ENCODE measurements at places on chromosomes 7 and 10.

DNA sequence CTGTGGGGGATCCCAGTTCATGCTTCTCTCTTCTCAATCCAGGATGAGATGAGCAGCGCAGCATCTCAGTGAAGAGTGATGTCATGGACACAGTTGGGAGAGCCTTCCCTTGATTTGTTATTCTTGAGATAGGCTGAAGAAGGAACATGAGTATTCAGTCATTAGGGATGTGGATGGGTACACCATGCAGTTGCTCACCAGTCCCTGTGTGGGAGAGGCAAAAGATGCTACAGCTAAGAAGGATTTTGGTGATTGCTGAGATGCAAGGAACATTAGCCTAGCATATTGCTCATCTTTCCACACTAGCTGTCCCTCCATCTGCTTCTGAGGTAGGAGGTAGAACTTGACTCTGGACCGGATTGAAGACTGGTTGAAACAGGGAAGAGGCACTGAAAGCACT lies 179.6 kb downstream of the GALNT17 start:
- DNase-seq = no peak

- no peak for DNase-seq
Observed at GRCh38 chr7:134472572-134473244, 13.8 kb upstream of the AKR1B1 start.

DNA sequence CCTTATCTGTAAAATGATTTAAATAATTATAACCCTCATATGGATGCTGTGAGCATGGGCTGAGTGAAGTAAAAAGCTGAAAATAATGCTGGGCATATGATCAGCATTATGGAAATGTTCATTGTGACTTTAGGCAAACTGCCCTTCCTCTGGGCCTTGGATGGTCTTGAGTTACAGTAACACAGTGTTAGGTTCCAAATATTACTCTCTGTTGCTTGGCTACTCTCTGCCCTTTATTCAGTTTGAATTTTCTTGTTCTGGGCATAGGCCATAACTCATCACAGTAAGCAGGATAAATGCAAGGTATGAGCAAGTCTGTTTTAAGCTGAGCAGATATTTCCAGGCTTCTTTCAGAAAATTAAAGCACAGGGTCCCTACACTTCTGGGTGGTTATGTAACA lies 868.0 kb downstream of the KCNMA1 start:
- DNase-seq = no peak

DNA sequence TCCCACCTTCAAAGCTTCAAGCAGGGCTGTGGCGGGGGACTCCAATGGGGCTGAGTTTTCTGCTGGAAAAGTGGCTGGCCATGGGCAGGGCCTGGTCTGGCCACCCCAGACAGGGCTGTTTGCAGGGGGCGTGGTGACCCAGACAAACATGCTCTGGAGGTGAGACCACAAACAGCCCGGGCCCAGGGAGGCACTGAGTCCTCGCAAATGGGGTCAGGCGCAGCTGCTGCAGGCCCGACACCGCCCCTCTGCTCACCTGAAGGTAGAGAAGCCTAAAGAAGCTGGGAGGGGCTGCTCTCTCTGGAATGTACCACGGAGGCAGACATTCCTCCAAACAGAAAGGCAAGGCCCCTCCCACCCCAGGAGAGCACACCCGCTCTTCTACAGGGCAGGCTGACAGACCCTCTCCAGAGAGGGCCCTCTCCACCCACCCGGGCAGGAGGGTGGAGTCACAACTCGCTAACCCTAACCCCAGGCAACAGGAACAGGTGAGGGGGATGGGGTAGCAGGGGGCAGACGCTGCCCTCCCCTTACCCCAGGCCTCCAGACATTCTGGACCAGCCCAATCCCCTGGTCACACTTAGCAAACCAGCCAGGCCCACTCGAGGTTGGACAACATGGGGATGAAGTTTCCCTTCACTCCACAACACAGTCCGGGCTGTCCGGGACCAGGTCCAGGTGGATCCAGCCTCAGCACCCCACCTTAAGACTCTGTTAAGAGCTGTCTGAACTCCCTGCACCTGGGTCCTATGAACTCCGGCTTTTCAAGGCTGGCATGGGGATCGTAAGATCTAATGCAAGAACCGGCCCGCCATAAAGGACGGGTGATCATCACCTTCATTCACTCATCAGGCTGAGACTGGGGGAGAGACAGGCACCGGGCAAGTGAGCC lies 32.3 kb downstream of the OAT start:
- DNase-seq = no peak

GRCh38 chr7:78588393-78588792 lies 789.8 kb downstream of the PHTF2 start:
- no peak for DNase-seq

GRCh38 chr7:38451840-38452239 lies 178.4 kb upstream of the TARP start:
- DNase-seq = peak; percentile 82

DNA sequence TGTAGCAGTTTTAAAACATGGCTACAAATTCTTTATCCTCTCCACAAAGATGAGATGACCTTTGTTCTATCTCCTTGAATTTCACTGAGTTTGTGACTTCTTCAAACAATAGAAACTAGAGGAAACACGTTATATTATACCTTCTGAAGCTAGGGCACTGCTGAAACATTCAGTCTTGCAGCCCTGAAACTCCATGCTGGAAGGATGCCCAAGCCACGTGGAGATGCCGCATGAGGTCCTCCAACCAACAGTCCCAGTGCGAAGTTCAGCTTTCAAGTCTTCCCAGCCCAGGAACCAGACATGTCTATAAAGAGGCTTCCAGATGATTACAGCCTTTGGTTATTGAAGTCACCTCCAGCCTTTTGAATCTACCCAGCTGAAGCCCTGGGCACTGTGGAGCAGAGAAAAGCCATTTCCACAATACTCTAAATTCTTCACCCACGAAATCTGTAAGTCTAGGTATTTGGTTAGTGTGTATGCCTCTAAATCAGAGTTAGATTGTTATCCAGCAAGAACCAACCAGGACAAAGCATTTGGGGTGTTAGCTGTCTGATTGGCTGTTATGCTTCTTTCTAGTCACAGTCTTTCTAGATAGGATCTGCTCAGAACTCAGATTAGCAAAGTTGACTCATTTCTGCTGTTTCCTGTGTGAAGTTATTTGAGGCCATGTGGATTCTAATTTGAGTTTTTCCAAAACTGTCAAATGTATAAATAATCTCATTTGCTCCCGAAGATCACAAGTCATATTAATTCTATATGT lies 186.5 kb upstream of the TMEM72 start:
- DNase-seq = peak; percentile 61

DNA sequence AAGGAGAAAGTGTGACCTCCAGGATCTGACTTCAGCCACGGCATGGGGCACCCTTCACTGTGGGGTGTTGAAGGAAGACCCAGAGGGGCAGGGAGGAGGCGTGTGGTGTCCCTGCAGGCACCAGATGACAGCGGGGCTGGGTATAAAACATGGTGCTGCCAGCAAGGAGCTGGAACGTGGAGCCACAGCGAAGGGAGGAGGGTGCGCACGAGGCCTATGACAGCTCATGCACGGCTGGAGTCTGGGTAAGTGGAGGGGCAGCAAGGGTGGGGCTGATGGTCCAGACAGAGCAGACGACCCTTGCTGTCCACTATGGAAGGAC lies 27.8 kb upstream of the FOXL3 start:
- DNase-seq = no peak

DNA sequence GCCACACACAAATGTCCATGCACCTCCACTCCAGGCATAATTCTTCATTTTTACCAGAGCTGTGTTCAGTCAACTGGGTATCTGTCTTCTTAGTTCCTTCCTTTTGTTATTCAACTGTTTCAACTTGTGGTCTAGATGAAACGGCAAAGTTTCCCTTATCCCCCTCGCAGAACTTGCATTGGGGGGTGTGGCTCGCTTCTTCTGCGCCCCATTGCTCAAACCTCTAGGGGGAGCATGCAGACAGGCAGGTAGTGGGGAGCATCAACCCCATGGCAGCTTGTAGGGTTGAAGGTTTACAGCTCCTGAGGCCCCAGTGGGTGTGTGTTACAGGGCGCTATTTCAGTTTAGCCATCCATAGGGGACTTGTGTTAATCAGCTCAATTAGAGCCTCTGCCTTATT lies 38.3 kb upstream of the COBL start:
- no peak for DNase-seq

DNA sequence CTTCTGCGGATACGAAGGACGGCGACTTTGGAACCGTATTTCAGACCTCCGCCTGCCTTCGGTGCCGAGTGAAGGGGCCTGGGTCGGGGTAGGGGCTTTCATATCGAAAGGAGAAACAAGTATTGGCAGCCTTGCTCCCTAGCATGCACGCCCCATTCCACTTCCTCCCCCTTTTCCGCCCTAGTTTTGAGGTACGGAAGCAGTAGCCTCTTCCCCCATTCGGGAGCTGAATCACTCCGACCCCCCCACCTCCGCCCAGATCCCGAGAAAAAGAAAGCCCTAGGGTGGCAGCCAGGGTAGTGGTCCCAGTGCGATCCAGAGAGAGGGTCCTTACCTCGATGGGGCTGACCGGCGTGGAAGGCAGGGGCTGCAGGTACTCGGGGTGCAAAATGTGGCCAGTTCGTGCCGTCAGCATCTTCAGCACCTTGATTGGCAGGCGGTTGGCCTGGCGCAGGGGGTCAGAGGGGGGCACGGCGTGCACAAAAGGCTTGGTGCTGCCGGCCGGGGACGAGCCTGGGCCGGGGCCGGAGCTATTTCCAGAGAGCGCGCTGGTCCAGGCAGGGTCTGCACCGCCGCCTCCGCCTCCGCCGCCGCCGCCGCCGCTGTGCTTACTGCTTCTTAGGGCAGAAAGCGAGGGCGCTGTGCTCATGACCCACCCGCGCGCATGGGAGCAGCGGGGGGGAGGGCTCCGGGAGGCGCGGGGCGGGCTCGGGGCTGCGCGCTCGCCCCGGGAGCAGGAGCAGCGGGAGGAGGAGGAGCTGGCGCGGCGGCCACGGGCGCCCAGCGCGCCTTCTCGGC lies 594 bp downstream of the ZNF503 start:
- DNase-seq = peak; percentile 26

DNA sequence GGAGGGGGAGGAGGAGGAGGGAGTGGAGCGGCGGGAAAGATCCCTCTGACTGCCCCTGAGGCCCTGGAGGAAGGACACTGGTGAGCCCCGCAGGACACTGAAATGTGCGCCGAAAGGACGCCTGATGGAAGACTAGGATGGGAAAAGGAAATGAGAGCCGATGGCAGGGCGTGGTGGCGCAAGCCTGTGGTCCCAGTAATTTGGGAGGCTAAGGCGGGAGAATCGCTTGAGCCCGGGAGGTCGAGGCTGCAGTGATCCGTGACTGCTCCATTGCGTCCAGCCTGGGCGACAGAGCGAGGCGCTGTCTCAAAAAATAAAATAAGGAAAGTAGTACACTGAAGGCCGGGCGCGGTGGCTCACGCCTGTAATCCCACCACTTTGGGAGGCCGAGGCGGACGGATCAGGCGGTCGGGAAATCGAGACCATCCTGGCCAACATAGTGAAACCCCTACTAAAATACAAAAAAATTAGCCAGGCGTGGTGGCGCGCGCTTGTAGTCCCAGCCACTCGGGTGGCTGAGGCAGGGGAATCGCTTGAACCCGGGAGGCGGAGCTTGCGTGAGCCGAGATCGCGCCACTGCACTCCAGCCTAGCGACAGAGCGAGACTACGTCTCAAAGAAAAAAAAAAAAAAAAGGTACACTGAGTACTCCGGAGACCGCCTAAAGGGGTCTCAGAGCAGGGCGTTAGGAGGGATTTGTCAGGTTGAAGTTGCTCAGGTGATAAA lies 561 bp upstream of the HNRNPF start:
- DNase-seq = peak; percentile 29

DNA sequence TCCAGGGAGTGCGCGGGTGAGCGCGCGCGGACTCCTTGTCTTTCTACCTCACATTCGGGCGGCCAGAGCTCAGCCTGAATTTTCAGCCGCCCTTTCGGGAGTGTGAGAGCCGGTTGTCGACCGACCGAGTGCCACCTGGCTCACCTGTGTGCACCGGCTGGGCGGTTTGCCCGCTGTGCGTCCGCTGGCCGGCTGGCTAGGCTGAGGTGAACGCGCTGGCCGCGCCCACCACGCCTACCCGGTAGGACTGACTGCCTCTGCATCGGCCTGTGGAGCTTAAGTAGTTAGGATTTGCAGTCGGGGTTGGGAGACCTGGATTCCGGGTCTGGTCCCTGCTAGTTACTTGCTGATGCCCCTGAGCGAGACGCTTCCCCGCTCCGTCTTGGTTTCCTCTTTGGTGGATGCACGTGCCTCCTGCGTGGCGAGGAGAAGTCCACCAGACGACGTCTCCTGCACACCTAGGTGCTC lies 553 bp downstream of the TSPAN15 start:
- no peak for DNase-seq

DNA sequence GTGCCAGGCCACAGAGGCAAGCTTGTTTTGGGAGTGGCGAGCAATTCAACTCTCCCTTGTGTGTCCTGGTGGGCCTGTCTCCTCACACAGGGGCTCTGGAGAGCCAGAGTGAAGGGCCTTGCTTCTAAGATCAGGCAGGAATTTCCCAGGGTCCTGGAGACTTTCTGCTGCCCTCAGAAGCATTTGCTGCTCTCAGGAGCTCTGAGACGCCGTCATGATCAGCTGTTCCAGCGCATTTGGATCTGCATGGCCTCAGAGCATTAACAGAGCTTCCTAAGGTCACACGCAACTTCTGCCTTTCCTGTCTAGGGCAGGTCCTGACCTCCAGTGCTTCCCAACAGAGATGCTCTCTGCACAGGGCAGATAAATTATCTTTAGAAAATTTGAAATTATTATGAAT lies 52.2 kb upstream of the C10orf90 start:
- no peak for DNase-seq

- no peak for DNase-seq
Observed at GRCh38 chr10:130901311-130902165, 410.0 kb downstream of the TCERG1L start.

DNA sequence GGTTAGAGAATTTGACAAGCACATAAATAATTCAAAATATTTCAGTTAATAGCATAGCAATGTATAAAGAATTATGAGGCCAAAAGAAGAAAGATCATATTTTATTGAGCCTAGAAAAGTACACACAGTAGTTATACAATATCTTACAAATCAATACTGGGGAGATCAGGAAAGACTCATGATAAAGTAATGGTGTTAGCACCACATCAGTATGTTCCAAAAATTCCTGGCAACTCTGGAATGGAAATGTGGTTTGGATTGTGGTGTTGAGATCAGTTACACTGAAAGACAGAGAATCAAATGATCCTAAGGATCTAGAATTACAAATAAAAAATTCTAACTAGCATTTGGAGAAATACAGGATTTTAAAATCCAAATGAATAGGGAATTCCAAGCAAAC lies 420.5 kb upstream of the CNTNAP2 start:
- no peak for DNase-seq

DNA sequence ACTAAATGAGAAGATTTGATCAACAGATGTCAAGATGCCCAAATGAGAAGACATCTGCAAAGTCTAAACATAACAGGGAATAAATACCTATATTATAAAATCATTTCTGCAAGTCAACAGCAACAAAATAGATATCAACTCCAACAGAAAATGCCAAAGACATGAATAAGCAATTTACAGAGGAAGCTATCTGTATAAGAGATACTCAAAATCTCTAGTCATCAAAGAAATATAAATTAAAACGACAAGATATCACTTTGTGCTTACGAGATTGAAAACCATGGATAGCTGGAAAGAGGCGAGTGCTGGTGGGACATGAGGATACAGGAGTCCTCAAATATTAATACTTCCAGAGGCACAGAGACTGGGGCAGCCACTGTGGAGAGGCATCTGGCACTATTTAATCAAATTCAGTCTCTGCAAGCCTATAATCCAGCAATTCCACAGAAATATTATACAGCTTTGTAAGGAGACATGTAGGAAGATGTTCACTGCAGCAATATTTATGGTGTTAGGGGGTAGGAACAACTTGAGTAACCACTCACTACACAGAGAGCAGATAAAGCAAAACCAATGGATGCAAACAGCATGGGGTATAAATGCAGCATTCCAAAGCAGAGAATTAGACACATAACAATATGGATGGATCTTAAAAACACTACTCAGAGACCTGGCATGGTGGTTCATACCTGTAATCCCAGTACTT lies 4.8 kb downstream of the DNMBP start:
- DNase-seq = no peak

GRCh38 chr7:46494028-46494427 lies 573.0 kb upstream of the IGFBP3 start:
- DNase-seq = peak; percentile 72

Measured in fibroblast of mammary gland (primary cell).